NCI-H2171 treated with DMSO at 0.1 percent for 48 hours (cell line): ENCODE measurements at places on chromosomes 16 and 17.
A peak's percentile ranks its signal among the peaks of the same experiment; 100 is the strongest.

- DNase-seq: no peak
Observed at GRCh38 chr17:18069101-18069500, 18.6 kb upstream of the DRG2 start.

- DNase-seq: no peak
Observed at GRCh38 chr16:73057291-73058210, 9.6 kb upstream of the ZFHX3 start.

GRCh38 chr16:68732042-68732680 is 4.9 kb upstream of the CDH1 start:
- peak; percentile 83 for DNase-seq

DNA sequence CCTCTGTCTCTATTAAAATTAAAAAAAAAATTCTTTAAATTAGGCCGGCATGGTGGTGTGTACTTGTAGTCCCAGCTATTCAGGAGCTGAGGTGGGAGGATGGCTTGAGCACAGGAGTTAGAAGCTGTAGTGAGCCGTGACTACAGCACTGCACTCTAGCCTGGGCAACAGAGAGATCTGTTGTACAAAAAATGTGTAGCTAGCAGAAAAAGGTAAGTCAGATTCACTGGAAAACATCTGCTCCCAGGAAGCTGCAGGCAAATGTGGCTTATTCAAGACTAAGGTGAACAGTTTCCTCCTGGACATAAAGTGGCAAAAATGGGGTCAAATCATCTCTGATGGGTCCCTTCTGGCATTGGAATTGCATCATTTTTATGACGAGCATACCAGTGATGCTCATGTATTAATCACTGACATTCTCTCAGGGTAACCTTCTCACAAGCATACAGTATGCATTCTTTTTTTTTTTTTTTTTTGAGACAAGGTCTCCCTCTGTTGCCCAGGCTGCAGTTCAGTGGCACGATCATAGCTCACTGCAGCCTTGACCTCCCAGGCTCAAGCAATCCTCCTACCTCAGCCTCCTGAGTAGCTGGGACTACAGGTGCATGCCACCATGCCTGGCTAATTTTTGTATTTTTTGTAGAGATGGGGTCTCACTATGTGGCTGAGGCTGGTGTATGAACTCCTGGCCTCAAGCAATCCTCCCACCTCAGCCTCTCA is 48.7 kb downstream of the CPPED1 start:
- no peak for DNase-seq

DNA sequence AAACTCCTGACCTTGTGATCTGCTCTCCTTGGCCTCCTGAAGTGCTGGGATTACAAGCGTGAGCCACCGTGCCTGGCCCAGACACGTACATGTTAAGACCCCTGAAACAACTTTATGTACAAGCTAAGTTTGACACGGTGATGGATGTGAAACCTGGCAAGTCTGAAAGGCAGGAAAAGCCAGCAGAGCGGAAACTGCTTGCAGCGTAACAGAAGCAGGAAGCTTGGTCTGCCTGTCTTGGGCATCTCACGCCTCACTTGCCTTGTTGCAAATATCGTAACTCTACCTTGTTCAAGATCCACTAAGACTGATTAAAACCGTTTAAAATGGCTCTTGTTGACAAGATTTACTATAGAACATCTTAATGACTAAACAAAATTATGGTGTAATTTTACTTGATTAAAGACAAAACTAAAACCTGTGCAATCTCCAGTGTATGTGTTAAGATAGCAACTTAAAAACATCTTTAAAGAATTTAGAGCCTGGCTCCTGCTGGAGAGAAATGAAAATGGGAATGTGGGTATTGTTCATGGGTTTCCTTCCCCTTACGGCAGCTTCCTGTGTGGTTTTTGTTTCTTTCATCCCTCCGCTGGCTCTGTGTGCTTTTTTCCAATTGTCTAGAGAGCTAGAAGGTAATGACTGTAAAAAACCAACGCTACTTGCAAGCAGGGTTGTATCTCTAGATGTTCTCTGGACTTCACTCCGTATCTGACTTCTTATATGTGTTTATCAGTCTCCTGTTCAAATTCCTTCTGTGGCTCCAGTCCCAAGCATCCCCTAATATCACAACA is 477.6 kb downstream of the XYLT1 start:
- peak; percentile 40 for DNase-seq

DNA sequence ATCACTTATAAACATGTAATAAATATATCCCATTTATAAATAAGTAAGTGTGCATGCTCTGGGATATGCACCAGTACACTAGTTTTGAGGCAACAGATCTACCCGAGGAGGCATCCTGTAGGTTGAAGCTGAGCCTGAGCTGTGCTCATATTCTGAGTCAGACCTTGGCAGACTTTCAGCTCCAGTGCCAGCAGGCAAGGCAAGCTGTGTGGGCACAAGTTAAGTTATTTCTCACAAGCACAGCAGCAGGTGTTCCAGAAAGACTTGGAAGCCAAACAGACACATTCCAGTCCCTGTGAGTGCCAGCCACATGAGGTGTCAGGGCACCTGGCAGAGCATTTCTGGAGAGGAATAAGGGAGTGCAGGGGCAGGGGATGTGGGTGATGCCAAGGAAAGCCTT is 1.3 kb upstream of the CLEC19A start:
- DNase-seq: peak; percentile 71

GRCh38 chr17:10127819-10128425 is 70.5 kb downstream of the GAS7 start:
- no peak for DNase-seq

- DNase-seq: no peak
Observed at GRCh38 chr16:14405611-14406537, 224.2 kb downstream of the PARN start.

DNA sequence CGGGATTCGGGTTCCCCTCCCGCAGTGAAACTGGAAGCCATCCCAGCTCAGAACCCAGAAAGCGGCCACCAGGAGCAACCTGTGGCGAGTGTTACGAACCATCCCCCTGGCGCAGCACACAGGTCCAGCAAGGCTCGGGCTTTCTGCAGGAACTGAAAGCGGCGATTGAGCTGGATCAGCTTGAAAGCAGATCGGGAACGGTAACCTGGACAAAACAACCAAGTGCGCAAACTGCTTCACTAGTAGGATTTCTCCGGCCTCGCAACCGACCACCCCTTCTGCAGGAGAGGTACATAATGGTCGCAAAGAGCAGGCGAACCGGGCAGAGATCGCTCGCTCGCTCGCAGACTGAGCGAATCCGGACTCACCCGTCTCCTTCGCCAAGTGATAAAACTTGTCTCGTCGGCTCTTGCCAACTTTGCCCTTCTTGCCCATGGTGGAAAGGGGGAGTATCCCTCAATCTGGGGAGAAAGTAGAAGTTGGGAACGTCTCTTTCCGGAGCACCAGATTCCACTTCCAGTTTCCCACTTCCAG is 696 bp upstream of the PSMC5 start:
- no peak for DNase-seq

DNA sequence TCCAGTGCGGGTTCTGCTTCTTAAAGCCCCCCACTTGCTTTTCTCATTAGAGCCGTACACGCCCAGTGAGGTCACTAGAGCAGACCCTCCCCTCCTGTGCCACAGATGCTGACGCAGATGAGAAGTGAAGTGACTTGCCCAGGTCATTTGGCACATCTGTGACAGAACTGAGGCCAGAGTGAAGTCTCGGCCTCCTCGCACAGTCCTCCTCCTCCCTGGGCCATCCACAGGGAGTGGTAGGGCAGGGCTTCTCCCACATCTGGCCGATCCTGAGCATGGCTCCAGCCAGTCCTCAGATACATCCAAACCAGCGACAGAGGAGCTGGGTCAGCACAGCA is 15.3 kb upstream of the TBX2 start:
- no peak for DNase-seq

DNA sequence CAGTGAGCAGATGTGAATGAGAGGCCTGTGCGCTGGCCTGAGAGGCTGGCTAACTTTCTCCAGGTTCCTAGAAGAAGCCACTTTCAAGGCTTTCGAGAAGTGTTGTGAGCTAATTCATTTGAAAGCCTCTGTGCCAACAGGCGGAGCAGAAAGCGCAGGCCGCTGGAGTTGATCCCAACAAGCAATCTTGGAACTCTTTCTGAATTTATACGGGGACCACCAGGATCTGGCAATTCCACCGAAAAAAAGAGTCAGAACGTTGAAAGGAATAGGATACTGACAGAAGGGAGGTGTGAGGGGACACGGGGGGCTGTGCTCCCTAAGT is 71.3 kb upstream of the METRNL start:
- no peak for DNase-seq

- no peak for DNase-seq
Observed at GRCh38 chr17:47674499-47674898, 19.5 kb upstream of the TBKBP1 start.

DNA sequence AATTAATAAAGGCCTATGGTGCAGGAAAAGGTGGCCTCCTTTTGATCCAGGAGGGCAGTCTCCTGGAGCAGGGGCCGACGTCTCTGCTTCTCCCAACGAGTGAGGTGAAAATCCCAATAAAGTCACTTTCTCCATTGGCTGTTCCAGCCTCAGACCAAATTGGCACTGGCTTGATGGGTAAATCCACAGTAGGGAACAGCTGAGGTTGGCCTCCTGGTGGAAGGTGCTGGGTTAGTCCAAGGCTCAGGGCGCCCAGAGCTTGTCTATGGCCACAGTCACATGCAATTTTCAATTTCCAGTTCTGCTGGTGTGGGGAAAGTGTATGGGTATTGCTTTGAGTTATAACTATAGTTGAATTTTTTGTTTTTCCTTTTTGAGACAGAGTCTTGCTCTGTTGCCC is 79.0 kb downstream of the NETO2 start:
- no peak for DNase-seq

DNA sequence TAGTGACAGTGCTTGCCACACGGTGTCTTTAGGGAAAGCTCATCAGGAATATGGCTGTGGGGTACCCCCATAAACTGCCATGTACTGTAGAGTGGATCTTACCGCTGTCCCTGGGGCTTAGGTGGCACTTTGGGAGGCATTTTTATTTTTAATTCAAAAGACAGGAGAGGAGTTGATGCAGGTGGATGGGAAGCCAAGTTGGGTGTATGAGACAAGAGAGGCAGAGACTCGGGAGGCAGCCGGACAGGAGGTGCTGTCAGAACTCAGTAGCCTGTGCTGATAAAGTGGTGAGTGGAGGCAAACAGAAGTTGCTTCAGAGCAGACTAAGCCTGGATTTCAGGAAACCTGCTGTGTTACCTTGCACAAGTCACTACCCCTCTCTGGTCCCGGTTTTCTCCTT is 185.9 kb downstream of the TMEM132E start:
- DNase-seq: no peak

- no peak for DNase-seq
Observed at GRCh38 chr16:81720973-81721906, 57.9 kb upstream of the PLCG2 start.

DNA sequence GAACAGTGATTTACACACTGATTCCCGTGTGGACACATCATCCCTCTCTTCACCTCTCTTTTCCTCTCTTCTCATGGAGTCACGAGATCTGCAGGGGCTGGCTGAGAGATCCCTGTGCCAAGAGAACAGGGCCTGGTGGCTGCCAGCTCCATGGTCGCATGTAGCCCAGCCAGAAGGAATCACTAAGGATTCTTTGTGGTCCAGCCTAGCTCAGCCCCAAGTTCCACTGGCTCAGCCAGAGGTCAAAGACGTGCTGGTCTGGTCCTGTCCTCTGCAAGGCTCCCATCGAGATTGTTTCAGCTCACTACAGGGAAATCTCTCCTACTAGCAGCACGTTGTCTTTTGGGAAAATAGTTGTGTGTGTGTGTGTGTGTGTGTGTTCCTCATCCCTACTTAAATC is 66.4 kb downstream of the NDEL1 start:
- no peak for DNase-seq

- DNase-seq: no peak
Observed at GRCh38 chr17:46732754-46733398, 85.6 kb downstream of the WNT3 start.

- no peak for DNase-seq
Observed at GRCh38 chr17:67633751-67634211, 84.0 kb upstream of the NOL11 start.

DNA sequence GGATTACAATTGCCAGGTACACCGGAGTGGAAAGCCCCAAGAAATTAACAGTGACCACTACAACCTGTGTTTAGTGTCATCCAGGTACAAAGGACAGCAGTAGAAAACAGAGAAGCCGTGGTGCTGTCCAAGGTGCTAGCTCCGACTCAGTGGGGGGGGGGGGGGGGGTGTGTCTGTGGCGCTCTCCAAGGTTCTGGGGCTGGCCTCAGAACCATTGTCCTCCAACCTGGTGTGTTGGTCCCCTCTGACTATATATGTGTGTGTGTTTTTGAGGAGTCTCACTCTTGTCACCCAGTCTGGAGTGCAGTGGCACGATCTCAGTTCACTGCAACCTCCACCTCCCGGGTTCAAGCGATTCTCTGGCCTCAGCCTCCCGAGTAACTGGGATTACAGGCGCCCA is 5.8 kb upstream of the ZNF23 start:
- no peak for DNase-seq

- no peak for DNase-seq
Observed at GRCh38 chr16:88065747-88066142, 114.5 kb downstream of the BANP start.

DNA sequence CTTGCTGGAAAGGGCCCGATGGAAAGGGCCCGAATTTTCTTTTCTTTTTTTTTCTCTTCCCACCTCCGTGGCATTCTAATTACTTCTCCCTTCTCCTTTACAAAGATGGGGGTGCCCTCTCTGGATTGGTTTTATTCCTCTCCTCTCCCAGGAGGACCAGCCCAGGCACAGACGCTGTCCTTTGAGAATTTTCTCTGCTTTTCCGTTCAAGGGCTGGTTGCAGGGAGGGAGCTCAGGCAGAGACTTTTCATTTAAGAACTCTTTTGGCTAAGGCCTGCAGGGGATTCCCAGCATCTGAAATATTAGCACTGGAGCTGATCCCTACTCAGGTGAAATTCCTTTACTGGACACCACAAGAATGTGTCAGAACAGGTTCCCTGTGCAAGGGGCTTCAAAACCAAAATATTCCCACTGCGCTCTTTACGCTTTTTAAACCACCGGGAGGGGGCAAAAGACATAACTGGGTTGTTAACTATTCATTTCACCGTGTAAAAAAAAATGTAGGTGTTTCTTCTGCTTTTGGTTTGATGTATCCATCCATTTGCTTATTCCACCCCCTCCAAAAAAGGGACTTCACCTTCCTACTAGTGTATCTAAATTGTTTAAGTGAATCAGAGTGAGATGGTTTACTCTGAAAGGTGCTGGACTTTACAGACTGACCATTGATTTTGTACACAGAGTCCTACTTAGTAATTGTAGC is 1.4 kb downstream of the NFAT5 start:
- DNase-seq: peak; percentile 42

GRCh38 chr17:602436-602835 is 112.2 kb downstream of the VPS53 start:
- no peak for DNase-seq

GRCh38 chr17:13228225-13228624 is 210.4 kb upstream of the ELAC2 start:
- no peak for DNase-seq
